Stimulated activated naive CD8-positive, alpha-beta T cell treated with anti-CD3 and anti-CD28 coated beads, Interleukin-15, amount 100 ng/mL, for 72 hours (primary cell): ENCODE measurements at places on chromosomes 13 and 19.

DNA sequence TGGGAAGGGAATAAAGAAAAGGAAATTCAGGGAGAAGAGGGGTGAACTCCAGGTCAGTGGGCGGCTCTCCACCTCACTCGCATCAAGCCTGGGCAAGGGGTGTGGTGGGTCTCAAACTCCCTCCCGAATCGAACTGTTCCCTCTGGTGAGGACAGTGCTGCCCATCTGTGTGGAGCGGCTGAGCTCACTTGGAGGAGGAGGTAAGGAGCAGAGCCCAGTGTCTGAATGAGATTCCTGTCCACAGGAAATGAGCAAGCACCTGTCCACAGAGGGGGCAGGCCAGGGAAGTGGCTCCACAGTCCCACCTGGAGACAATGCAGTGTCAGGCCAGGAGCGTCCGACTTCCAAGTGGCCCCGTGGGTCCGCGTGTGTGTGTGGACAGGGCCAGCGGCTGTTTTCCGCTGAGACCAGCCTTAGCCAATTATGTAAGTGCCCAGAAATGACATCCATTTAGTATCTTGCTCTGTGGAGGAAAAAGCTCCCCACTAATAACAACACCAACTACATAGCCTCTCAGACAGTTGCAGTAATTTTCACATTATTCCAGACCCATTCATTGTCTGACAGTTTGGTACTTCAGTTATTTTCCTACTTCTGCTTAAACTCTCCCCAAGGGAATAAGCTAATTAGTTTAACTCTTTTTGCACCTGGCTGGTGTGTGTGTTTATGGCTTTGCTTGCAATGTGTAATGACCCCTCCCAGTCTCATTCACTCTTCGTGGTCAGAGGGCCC is 114.6 kb downstream of the SOX1 start:
- DNase-seq, result no peak

DNA sequence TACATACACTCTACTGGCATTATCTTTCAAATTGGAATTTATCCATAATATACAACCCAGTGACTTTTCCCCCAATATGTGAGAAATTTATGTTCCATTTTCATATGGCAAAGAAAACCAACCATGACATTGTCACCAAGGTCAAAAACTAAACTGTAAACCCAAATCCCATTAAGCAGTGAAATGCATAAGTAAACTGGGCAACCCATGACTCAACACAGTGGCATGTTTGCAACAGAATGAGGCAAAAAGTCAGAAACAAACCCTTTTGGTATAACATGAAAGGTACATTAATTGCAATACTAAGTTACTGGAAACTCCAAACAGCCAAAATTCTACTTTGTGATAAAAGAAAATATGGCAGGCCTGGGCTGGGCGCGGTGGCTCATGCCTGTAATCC is 4.9 kb downstream of the ZNF878 start:
- DNase-seq, result no peak

GRCh38 chr19:11111771-11112144 is 22.5 kb downstream of the LDLR start:
- no peak for DNase-seq

- no peak for DNase-seq
These were observed 15.5 kb downstream of the DPP9 start for GRCh38 chr19:4707956-4708650.

DNA sequence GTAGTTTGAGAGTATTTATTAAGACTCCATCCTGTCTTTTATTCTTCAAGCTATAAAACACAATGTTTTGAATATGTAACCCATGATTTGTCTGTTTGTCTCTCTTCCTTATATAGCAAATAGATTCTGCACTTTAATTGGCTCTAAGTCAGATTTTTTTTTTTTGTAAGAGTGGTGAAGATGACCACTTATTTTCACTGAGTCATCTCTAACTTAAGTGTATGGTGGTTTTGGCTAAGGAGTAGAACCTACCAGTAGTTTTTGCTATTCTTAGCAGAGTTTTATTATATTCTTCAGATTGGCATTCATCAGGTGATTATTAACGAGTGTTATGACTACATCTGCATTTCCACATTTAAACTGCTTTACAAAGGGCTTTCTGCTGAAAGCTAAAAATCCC is 194.7 kb downstream of the LMO7 start:
- DNase-seq, result no peak

DNA sequence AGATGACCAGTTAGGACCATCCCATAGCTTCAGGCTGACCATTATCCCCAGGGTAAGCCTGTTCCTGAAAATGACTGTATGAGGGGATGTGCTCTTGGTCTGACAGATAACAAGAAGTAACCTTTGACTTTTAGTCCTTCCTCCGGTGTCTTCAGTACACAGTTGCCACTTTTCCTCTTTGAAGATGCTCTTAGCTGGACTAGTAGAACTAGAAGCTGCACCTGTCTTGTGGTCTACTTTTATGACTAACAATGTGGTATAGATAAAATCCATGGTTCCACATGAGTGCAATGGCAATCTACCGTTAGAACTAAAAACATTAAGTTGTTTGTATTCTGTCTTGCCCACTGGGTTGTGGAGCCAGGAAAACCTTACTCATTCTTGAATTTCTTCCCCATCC is 5.9 kb upstream of the RUBCNL start:
- DNase-seq, result no peak

DNA sequence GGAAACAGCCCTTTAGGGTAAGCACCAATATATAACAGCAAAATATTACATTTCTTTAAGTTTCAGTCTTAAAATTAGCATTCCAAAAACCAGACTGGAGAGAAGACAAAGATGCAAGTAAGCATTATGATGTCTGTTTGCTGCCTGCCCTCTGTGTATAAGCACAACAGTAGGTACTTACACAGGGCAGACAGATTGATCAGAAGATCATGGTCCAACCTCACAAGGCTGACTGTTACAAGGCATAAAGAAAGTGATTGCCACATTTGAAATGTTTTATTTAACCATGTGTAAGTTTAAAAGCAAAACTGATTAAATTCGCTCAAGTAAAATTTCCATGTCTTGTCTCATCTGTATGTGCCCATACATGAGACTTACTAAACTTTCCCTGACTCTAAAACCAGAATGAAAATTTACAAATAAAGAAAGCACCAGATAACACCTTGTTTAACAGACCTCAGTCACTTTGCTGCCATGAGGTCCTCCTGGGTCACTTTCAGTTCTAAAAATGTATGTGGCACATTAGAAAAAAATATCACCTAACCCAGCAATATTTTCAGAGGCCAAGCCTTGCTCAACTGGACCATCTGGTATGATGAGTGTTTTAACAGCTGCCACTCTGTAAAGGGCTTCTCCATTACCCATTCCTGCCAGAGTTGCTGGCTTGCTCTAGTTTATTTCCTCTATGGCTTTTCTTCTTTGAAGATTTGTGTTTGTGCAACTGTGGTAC is 297.0 kb downstream of the RBM26 start:
- DNase-seq, result no peak

GRCh38 chr19:46634045-46634655 is 1.9 kb downstream of the GNG8 start:
- peak; percentile 98 for DNase-seq

GRCh38 chr13:20503088-20504083 is 22.3 kb downstream of the CRYL1 start:
- DNase-seq, result no peak

DNA sequence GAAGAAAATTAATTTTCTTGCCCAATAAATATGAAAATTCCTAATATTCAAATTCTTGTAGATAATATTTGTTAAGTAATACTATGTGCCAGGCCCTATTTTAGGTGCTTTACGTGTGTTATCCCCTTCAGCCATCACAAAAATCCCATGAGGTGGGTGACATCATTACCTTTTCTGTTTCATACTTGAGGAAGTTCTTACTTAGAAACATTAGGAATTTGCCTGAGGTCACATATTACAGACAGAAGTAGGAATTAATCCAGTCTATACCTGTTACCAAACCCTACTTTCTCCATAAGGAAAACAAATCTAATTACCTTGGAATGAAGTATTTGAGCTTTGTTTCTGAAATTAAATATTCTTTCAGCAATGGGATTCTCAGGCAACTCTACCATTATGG is 336.1 kb downstream of the GPC6 start:
- no peak for DNase-seq

- DNase-seq, result no peak
These were observed 268.5 kb downstream of the MYO16 start for GRCh38 chr13:108897955-108898354.

- DNase-seq, result no peak
These were observed 110.2 kb downstream of the RAP2A start for GRCh38 chr13:97544031-97544765.

DNA sequence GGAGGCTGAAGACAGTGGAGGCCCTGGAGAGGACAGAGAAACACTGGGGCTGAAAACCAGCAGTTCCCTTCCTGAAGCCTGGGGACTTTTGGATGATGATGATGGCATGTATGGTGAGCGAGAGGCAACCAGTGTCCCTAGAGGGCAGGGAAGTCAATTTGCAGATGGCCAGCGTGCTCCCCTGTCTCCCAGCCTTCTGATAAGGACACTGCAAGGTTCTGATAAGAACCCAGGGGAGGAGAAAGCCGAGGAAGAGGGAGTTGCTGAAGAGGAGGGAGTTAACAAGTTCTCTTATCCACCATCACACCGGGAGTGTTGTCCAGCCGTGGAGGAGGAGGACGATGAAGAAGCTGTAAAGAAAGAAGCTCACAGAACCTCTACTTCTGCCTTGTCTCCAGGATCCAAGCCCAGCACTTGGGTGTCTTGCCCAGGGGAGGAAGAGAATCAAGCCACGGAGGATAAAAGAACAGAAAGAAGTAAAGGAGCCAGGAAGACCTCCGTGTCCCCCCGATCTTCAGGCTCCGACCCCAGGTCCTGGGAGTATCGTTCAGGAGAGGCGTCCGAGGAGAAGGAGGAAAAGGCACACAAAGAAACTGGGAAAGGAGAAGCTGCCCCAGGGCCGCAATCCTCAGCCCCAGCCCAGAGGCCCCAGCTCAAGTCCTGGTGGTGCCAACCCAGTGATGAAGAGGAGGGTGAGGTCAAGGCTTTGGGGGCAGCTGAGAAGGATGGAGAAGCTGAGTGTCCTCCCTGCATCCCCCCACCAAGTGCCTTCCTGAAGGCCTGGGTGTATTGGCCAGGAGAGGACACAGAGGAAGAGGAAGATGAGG is 1.5 kb downstream of the PPP1R15A start:
- DNase-seq, result peak; percentile 55

DNA sequence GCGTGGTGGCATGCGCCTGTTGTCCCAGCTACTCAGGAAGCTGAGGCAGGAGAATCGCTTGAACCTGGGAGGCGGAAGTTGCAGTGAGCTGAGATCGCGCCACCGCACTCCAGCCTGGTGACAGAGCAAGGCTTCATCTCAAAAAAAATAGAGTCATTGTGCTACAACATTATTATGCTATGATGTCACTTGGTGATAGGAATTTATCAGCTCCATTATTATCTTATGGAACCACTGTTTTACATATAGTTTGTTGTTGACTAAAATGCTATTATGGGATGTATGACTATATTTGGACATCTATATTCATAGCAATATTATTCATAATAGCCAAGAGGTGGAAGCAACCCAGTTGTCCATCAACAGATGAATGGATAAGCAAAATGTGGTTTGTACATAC is 26.4 kb upstream of the SLC7A1 start:
- DNase-seq, result no peak

- no peak for DNase-seq
These were observed 328.7 kb downstream of the SPRY2 start for GRCh38 chr13:80012251-80012650.

DNA sequence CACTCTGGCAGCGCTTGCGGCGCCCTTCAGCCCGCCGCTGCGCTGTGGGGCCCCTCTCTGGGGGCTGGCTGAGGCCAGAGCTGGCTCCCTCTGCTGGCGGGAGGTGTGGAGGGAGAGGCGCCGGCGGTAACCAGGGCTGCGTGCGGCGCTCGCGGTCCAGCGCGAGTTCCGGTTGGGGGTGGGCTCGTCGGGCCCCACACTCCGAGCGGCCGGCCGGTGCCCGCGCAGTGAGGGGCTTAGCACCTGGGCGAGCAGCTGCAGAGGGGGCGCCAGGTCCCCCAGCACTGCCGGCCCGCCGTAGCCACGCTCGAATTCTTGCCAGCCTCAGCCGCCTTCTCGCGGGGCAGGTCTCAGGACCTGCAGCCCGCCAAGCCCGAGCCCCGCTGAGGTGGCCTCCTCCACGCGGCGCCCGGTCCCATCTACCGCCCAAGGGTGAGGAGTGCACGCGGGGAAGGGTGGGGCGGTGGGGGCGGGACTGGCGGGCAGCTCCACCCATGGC is 879.0 kb upstream of the SLITRK5 start:
- no peak for DNase-seq

DNA sequence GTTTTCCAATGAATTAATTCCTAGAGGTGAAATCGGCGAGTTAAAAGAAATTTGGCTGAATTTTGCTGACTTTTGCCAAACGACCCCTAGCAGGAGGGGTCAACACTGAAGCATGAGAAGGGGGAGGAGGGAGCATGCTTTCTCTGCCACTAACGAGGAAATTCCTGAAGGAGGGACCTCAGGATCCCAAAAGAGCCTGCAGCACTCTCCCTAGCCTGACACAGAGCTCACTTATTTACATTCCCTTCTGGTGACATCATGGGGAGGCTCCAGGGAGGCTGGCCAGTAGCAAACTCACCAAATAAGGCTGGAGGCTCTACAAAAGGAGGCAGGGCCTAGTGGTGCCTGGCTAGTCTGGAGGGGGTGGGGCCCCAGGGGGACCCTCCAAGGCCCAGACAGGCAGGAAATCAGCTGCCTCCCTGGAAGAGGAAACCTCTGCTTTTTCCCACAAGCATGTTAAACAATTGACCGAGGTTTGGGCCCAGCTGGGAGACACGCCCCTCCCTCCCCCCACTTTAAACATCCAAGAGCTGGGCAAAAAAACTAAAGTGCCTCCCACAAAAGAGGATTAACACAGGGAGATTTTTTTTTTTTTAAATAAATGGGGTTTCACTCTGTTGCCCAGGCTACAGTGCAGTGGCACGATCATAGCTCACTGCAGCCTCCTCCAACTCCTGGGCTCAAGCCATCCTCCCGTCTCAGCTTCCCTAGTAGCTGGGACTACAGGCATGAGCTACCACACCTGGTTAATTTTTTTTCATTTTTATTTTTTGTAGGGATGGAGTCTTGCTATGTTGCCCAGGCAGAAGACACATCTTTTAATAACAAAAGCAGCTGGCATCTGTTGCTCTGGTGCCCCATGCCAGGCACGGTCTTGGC is 2.1 kb downstream of the DAPK3 start:
- DNase-seq, result no peak

GRCh38 chr13:98251708-98252107 is 74.6 kb upstream of the RNF113B start:
- no peak for DNase-seq

GRCh38 chr19:40542202-40542859 is 34.3 kb upstream of the SHKBP1 start:
- DNase-seq, result no peak

GRCh38 chr13:106373989-106374572 is 161.4 kb downstream of the EFNB2 start:
- peak; percentile 71 for DNase-seq

GRCh38 chr13:98979012-98979660 is 1.3 kb upstream of the DOCK9 start:
- no peak for DNase-seq

DNA sequence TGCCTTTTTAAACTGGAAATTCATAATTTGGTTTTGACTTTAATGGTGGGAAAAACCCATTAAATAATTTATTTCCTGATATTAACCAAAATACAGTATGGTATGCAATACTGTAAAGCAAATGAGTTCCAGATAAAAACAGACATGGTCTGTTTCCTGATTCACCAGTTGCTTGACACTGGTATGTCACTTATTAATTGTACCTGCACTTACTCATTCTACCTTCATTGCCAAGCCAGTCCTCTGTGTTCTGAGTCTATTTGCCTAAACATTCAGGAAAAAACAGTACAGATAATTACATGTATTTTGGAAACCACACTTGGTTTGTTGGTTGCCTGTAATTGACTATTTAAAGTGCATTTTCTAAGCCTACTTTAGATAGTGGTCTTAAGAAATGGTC is 159.3 kb downstream of the TNFRSF19 start:
- DNase-seq, result no peak

GRCh38 chr13:42615691-42616090 is 41.7 kb downstream of the TNFSF11 start:
- DNase-seq, result no peak
